Calu3 (cell line): ENCODE measurements at places on chromosomes 11 and 22. TPM values are rescaled to one million over a fixed set of nuclear protein-coding genes. Genes with fewer than 3 reads are reported as not detected.

BEST1 gene
- total RNA-seq, result 0.78 and 1.1 TPM in 2 replicates

APOBEC3A gene
- not detected in 2 replicates for total RNA-seq

UNC93B1 gene
- 71.2 and 92.6 TPM in 2 replicates for total RNA-seq

TRIM34 gene
- 9.9 and 13.1 TPM in 2 replicates for total RNA-seq

ZNF280A gene
- total RNA-seq, result not detected in 2 replicates

CCDC179 gene
- not detected in 2 replicates for total RNA-seq
